ENCODE measurements at places on chromosomes 13 and 19.

DNA sequence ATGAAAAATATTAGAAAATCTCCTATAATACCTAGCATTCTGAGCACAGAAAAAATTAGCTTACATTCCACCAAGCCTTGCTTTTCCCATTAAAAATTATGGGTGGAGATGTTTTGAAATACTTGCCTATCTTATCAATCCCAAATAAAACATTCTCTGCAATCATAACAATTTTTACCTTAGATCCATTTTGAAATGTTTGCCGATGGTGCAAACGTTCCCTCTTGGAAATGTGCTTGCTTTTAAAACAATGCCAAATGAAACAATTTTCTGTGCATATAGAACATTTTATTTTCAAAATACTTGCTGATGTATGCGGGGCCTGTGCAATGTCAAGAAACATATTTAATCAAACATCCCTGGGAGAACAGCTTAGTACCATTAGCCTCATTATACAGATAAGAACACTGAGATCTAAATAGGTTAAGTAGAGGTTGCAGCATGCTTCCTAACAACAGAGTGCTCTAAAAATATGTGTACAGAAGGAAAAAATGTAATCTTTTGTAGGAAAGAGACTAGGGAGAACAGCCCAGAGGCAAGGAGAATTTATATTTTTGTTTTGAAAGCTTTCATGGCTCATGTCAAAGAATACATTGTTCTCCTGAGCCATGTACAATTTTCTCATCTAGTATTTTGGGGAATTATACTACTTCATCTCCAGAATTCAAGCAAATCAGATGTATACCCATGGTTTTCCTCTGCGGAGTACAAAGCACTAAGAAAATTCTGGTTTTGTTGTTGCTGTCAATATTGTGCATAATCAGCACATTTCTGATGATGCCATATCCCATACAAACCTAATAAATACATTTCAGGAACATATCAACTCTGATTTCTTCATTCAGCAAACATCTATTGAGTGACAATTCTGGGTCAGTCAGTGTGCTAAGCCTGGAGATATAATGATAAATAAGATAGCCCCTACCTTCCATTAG, 25.9 kb upstream of the FNDC3A start:
- DNase-seq, result no peak

GRCh38 chr19:45632468-45633196, 6.6 kb downstream of the EML2 start:
- no peak for DNase-seq

DNA sequence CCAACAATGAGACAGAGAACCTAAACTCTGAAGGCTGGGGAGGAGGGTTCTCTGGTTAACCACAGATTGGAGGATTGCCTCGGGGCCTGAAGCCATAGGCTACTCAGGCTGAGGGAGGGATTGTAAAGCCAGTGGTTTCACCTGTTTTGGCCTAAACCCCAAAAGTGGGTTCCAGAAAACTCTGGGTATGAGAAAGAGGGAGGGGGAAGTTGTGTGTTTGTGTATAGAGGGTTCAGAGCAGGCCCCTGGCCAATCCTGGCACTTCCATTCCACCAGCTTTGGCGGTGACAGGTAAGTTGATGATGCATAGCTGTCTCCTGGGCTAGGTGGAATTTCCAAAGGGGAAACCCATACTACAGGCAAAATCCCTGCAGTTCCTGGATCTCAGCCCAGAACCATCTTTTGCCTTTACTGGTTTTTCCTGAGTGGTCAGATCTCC, 13.5 kb upstream of the CCDC97 start:
- DNase-seq, result no peak

- DNase-seq, result no peak
Measured at GRCh38 chr13:96696389-96696900, 297.8 kb downstream of the OXGR1 start.

- DNase-seq, result no peak
Measured at GRCh38 chr19:1384478-1385110, 887 bp downstream of the NDUFS7 start.

GRCh38 chr13:109819874-109820273, 33.5 kb upstream of the IRS2 start:
- no peak for DNase-seq

DNA sequence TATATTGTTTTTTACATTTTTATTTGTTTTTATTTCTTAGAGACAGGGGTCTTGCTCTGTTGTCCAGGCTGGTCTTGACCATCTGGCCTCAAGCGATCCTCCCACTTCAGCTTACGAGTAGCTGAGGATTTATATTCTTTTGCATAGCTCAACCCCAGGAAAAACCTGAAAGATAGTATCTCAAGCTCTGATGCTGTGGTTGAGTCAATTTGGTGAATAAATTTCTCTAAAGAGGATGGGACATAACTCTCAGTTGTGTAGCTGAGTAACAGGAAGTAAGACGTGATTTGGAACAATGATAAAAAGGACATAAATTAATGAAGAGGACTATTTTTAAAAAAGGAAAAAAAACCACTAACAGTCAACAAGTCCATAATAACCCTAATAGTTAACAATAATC, 79.8 kb upstream of the TNFSF11 start:
- DNase-seq, result no peak

DNA sequence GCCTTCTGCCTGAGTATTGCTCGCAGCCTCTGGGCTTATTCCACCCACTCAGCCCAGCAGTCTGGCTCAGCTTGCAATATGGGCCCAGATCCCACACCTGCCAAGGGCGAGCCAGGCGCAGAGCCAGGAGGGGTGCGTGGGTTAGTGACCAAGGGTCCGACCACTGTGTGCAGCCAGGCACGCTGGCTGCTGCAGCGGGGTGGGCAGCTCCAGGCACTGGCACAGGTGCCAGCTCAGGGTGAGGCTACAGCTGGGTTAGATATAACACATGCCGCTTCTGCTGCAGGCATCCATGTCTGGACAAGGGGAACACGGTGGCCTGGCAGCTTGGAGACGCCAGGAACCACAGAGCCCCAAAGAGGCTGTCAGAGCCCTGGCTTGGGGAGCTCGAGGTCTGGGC, 12.6 kb upstream of the URAD start:
- no peak for DNase-seq

GRCh38 chr13:36358175-36358718, 12.1 kb upstream of the SPART start:
- no peak for DNase-seq

GRCh38 chr13:29396446-29396845, 199.0 kb downstream of the SLC7A1 start:
- no peak for DNase-seq

Measured in esophagus squamous epithelium (tissue), 5 donors.